Stimulated activated CD4-positive, alpha-beta T cell treated with anti-CD3 and anti-CD28 coated beads, Interleukin-4, amount 100 ng/mL, for 4 hours (primary cell): ENCODE measurements at places on chromosomes 5 and 9.
A peak's percentile ranks its signal among the peaks of the same experiment; 100 is the strongest.

- no peak for DNase-seq
These were observed 135.8 kb downstream of the ROR2 start for GRCh38 chr9:91814201-91814600.

GRCh38 chr5:132473668-132474067 lies 16.9 kb downstream of the IRF1 start:
- peak; percentile 1 for DNase-seq

- no peak for DNase-seq
These were observed 54.6 kb downstream of the LRRC70 start for GRCh38 chr5:62633243-62633642.

DNA sequence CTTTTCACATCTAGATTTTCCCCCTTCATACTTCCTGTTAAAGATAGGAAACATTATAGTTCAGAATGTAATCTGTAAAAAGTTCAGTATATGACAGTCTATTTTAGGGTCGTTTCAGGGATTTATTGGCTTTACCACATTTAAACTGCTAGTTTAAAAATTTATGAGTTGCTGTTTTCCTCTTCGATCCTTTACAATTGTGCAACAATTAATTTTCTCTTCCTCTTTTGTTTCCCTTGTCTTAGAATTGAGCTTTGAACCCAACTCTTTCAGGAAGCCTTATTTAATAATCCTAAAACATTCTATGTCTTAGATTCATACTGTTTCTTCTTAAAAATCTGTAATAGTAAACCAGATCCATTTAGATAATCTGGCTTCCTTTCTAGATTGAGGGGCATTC lies 16.4 kb downstream of the ZSWIM6 start:
- DNase-seq = no peak

DNA sequence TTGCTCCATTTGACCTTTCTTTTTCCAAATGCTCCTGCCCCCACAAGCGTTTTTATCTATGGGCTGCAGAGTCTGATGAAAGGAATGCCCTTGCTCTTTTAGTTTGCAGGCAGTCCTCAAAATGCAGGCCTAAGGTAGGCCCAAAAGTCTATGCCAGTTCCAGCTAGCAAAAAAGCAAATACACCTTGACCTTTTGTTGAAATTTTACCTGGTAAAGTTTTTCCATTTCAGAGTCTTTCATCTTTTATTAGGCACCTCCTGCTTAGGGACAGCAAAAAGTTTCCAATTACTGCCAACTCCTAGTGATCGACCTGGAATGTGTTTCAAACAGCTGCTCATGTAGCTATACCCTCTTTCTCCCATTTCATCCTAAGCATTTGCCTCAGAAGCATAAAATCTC lies 2.7 kb upstream of the LEAP2 start:
- DNase-seq = no peak

- DNase-seq = no peak
These were observed 21.4 kb upstream of the HAVCR1 start for GRCh38 chr5:157080286-157080685.

- DNase-seq = no peak
These were observed 207.3 kb downstream of the CD180 start for GRCh38 chr5:66989286-66989685.

- no peak for DNase-seq
These were observed 395 bp downstream of the TLN1 start for GRCh38 chr9:35731415-35732184.

DNA sequence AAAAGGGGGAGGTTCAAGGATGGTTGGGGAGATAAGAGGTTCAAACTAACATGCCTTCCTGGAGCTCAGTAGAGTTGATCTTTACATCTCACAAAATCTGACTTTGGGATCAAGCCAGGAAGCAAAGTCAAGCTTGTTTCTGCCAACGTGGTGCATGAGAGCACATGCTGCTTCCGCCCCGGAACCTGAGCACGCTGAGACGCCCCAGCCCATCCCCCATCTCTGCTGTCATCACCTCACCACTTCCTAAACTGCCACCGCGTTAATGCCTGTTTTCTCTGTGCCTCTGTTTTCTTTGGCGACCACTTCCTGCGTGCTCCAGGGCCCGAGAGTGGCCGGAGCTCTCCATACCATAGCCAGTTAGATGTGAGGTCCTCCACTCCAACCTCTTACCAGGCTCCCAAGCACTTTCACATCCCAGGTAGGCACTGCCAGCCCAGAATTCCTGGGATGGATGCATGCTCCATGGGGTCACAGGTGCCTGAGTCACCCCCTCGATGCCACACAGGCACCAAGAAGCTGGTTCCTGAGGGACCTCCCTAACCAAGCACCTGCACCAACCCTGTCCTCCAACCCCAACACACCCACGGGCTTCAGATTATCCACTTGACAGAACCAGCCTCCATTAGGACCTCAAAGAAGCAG lies 31.2 kb upstream of the AFAP1L1 start:
- DNase-seq = peak; percentile 55

- no peak for DNase-seq
These were observed 5.5 kb downstream of the OTULIN start for GRCh38 chr5:14669975-14670374.

DNA sequence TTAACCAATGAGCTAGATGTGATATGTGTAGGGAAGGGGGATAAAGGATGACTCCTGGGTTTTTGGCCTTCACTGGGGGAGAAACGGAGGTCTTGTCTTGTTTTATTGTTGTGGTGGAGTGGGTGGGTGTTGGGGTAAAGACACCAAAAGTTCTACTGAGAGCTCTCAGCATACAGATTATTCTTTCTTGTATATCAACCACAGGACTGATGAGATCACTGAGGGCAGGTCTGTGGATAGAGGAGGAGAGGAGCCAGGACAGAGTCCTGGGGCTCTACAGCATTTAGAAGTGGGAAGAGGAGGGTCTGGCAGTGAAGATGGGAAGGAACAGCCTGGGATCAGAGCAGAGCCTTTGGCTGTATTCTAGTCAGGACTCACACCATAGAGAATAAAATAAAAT lies 310.8 kb downstream of the ARHGAP26 start:
- no peak for DNase-seq

- no peak for DNase-seq
These were observed 45.1 kb downstream of the KIAA1958 start for GRCh38 chr9:112531666-112532282.

- DNase-seq = no peak
These were observed 605.6 kb downstream of the PDE4D start for GRCh38 chr5:59287884-59288283.

GRCh38 chr5:77921094-77921768 lies 145.1 kb upstream of the TBCA start:
- DNase-seq = no peak

DNA sequence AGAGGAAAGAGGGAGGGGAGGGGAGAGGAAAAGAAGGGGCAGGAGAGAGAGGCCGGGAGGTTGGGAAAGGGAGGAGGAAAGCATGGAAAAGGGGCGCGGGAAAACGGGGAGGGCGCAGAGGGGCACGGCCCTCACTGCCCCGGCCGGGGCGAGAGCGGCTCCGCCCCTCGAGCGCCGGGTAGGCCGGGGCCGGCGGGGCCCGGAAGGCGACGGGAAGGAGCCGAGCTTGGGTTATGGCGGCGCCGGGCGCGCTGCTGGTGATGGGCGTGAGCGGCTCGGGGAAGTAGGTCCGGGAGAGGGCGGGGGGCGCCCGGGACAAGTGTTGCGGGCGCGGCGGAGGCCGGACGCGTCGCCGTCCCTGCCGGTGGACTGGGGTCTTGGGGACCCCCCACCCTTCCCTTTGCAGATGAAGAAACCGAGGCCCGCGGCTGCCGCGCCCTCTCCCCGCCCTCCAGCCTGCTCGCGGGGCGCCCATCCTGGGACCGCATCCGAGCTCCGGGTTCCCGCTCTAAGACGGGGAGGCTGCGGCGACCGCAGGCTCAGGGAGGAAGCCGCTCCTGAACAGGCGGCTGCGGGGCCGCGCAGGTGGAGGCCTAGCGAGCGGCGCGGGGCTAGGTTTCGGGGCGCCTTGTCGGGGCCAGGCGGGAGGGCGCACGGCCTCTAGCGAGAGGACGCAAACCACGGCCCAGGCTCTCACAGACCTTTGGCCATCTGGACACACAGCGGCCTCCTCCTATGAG lies at the start of gene IDNK:
TSS of gene IDNK (plus strand) at position 205 of the 740 bp plus-strand sequence. CDS start at position 234, 29 bp downstream.
- peak; percentile 63 for DNase-seq

- DNase-seq = no peak
These were observed 40.8 kb upstream of the GABRG2 start for GRCh38 chr5:162026803-162027202.

GRCh38 chr5:115229606-115230005 lies 33.1 kb downstream of the PGGT1B start:
- DNase-seq = no peak

DNA sequence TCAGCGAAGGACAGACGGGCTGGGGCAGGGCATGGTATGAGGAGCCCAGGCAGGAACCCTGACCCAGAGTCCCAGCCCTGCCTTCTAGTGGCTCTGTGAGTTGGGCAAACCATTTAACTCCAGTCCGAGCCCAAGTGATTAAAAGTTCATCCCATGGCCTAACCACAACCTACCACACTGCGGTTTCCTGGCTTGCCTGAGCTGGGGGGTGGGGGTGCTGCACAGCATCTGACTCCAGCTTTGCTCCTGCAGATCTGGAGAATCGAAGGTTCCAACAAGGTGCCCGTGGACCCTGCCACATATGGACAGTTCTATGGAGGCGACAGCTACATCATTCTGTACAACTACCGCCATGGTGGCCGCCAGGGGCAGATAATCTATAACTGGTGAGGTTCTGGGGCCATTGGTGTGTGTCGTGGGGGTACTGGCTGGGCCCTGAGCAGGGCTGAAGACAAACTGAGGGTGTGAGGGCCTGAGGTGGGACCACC lies 49.0 kb downstream of the STOM start:
- DNase-seq = no peak

DNA sequence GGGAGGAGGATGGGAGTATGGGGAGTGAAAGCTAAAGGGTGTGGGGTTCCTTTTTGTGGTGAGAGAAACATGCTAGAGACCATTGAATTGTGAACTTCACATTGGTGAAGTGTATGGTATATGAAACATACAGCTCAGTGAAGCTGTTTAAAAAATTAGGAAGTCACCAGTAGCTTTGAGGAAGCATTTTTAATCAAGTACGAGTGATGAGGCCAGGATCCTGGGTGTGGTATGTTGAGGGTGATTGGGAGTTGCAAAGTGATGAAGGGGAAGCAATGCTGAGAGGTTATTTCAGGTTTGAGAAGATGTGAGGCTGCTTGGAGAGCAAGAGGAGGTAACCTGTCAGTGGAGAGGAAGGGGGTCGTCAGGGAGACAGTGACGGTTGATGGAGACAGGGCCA lies 22.7 kb upstream of the CLK4 start:
- no peak for DNase-seq

DNA sequence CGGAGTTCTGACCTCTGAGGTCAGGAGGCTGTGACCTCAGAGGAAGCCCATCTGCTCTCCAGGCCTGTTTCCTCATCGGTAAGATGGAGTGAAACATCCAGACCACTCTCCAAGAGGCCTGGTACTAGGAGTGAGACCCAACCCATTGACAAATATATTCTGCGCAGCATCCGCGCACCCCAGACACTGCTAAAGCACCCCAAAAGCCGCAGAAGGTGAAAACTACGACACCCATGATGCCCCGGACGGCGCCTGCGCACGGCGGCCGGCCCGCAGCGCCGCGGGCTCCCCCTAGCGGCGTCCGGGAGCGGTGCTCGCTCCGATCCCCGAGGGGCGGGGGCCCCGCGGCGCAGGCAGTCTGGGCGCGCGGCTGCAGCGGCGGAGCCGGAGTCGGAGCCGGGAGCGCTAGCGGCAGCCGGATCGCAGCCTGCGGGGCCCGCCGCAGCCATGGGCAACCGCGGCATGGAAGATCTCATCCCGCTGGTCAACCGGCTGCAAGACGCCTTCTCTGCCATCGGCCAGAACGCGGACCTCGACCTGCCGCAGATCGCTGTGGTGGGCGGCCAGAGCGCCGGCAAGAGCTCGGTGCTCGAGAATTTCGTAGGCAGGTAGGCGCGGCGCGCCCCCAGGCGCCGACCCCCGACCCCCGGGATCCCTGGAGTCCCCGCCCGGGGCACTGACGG lies at the start of gene DNM1:
TSS of gene DNM1 (plus strand) at position 356 of the 683 bp plus-strand sequence. CDS start at position 448, 92 bp downstream.
- DNase-seq = peak; percentile 48

- DNase-seq = no peak
These were observed 65.6 kb downstream of the COL5A1 start for GRCh38 chr9:134707031-134707680.

DNA sequence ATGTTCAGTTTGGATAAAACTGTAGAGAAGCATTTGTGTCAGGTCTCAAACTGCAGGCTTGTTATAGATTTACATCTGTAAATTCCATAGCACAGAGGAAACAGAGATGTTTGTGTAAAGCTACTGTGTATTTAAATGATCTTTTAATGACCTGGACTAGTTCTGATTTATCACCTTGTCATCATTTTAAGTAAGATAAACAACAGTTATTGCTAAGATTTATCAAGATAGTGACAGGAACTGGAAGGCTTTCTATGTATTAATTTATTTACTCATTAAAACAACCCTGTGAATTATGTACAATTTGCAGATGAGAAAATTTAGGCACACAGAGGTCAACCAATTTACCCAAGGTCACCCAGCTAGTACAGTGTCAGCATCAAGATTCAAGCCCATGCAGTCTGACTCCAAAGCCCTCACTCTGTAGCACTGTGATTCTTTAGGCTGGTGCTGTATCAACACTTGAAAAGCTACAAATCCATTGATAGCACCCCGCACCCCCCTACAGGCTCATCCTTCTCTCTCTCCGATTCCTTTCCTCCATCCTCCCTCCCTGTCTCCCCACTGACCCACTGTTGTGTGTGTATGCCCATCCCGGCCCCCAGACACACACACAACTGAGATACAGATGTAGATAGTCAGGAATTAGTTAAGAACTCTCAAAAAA lies 184.5 kb downstream of the FBN2 start:
- DNase-seq = no peak

GRCh38 chr5:132283423-132284043 lies 10.7 kb upstream of the SLC22A4 start:
- DNase-seq = no peak

DNA sequence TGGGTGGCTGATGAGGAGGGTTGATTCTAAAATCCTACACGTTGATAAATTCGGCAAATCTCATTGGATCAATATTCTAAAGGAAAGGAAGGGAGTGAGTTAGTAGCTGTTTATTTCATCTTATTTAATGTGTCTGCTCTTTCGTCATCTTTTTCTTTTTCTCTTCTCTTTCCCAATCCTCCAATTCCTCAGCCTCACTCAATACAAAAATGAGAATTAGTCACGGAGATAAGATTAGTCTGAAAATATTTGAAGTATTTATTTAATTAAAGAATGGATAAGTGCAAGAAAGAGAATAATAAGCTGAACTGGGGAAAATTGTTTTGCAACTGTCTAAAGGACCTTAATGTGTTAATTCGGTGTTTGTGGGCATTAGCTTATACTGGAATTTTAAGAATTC lies 1095.1 kb downstream of the DTWD2 start:
- DNase-seq = no peak

DNA sequence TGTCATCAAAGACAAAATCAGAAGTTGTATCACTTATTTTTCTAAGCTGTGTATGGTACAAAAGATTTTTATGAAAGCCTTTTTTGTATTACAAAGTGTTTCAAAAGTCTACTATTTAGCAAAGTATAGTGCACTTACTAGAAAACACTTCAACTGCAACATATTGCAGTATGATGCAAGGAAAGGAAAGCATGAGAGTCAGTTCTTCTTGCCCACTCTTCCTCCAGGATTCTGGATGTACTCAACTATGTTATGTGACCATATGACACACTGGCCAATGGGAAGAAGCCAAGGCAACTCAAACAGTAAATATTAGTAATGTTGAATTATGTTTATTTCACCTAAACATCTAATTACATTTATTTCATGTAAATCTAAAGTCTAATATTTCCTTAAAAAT lies 49.5 kb upstream of the TYRP1 start:
- no peak for DNase-seq

GRCh38 chr5:180034564-180034963 lies 37.0 kb downstream of the RNF130 start:
- no peak for DNase-seq
